ENCODE measurements at places on chromosomes 12 and 14.

DNA sequence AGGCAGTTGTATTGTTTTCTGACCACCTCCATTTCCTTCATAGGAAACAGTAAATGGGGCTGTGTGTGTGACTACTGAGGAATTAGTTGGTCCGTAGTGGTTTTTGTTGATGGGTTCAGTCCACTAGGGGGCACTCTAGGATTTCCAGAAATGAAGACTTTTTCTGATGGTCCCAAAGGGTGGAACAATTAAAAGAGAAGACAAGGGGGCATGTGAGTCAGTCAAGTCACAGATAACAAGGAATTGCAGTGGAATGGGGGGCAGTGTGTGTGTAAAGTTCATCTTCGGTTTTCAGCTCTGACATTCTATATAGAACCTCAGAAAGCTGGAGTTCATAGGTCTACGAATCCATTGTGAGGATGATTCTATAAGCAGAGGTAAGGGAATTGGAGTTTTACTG, 186.6 kb upstream of the OR4E1 start:
- no peak for DNase-seq

- no peak for DNase-seq
Measured at GRCh38 chr12:43550831-43551271, 1.2 kb downstream of the ADAMTS20 start.

GRCh38 chr12:46269429-46270241, 792 bp upstream of the SLC38A1 start:
- peak; percentile 40 for DNase-seq

GRCh38 chr12:21527451-21528180, 1.5 kb downstream of the SPX start:
- DNase-seq, result peak; percentile 10

- DNase-seq, result no peak
Measured at GRCh38 chr12:65532162-65532561, 253.7 kb downstream of the MSRB3 start.

GRCh38 chr14:89422952-89423345, 5.9 kb upstream of the FOXN3 start:
- no peak for DNase-seq

Measured in stimulated activated CD8-positive, alpha-beta memory T cell treated with anti-CD3 and anti-CD28 coated beads, Interleukin-15, amount 100 ng/mL, for 24 hours (primary cell).